CD14-positive monocyte (primary cell): ENCODE measurements at places on chromosomes 16 and 17.
A peak's percentile ranks its signal among the peaks of the same experiment; 100 is the strongest.

DNA sequence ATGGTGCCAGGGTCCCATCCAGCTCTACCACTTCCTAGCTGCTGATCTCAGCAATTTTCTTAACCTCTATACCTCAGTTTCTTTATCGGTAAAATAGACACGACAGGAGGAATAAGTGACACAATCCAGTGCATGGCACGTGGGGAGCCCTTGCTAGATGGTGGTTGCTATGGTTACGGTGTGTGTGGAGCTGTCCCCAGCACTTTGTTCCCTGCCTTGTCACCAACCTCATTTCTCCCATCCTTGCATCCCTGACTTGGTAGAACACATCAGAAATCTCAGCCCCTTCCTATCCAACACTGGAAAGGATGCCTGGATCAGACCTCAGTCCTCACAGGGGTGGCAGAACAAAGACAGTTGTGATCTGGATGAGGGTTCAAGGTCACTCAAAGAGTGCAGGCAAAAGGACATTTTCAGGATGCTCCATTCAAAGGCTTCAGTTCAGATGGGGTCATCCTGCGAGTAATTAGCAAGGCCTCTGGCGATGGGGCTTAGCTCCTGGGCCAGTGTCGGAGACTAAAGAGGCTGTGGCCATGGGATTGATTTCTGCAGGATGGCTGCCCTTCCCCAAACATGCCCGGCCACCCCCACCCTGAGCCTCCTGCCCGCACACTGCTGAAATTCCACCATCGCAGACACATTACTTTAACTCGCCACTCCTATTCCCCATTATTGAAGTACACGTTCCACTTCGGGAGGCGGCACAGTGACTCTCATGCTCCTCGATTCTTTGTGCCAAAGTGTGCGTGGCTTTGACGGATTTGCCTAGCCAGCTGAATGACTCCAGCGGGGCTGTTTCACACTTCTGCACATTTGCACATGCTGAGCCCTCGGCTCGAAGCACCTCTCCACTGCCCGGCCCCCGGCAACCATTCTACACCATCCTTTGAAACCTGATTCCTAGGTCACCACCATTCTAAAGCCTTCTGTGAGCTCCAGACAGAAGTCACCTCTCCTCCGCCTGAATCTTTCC, 40.3 kb downstream of the WNT3 start:
- H3K27me3 ChIP-seq, result peaks cover 22% of the 10 kb centered on the region
- H3K4me3 ChIP-seq, result no peak overlapping the region
- no peaks in the 10 kb centered on the region for H3K36me3 ChIP-seq
- DNase-seq, result no peak
- no peak overlapping the region for H3K27ac ChIP-seq

DNA sequence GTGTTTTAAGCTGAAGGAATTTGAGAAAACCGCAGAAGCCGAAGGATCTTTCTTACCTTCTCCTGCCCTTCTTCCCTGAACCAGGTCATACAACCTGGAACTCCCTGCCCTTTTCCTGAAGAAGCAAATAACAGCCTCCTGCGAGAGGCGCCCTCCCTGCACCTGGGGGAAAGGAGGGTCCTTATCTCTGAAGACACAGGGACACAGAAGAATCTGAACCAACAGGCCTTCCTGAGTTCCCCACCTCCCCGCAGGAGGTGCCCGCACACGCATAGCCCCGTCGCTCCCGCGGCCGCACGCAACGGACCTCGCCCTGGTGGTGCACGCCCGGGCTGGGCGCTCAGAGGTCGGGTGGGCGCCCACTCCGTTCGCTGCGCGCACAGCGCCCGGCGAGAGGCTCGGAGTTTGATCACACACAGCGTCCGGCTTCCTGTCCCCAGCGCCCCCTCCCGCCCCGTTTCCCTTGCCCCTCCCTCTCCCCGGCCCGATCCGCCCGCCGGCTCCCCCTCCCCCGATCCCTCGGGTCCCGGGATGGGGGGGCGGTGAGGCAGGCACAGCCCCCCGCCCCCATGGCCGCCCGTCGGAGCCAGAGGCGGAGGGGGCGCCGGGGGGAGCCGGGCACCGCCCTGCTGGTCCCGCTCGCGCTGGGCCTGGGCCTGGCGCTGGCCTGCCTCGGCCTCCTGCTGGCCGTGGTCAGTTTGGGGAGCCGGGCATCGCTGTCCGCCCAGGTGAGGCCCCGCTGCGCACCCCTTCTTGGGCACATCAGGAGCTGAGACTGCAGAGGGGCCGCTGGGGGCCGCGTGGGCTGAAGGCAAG, at the start of gene TNFSF12:
Gene TNFSF12 (plus strand): TSS at position 474 of the 816 bp plus-strand sequence. CDS start 96 bp downstream, at position 570.
- H3K27me3 ChIP-seq, result no peaks in the 10 kb centered on the region
- H3K36me3 ChIP-seq, result no peaks in the 10 kb centered on the region
- DNase-seq, result peak; percentile 37
- no peak within 1 kb of the TSS for H3K27ac ChIP-seq
- H3K4me3 ChIP-seq, result peak within 1 kb of the TSS; percentile 63
- H3K4me1 ChIP-seq, result peaks cover 52% of the 10 kb centered on the region

GRCh38 chr16:1762196-1762878, 9.0 kb downstream of the NME3 start:
- H3K36me3 ChIP-seq, result peaks cover 95% of the 10 kb centered on the region
- H3K27ac ChIP-seq, result no peak overlapping the region
- H3K4me3 ChIP-seq, result no peak overlapping the region
- DNase-seq, result no peak

- H3K36me3 ChIP-seq, result no peaks in the 10 kb centered on the region
- H3K27ac ChIP-seq, result no peak overlapping the region
- no peak overlapping the region for H3K4me3 ChIP-seq
- H3K4me1 ChIP-seq, result no peaks in the 10 kb centered on the region
- no peak for DNase-seq
These were observed 235.7 kb downstream of the PMP22 start for GRCh38 chr17:15029469-15029868.

GRCh38 chr16:78630102-78630501, 530.6 kb downstream of the WWOX start:
- no peaks in the 10 kb centered on the region for H3K36me3 ChIP-seq
- H3K4me1 ChIP-seq, result no peaks in the 10 kb centered on the region
- H3K4me3 ChIP-seq, result no peak overlapping the region
- DNase-seq, result no peak
- no peaks in the 10 kb centered on the region for H3K27me3 ChIP-seq

DNA sequence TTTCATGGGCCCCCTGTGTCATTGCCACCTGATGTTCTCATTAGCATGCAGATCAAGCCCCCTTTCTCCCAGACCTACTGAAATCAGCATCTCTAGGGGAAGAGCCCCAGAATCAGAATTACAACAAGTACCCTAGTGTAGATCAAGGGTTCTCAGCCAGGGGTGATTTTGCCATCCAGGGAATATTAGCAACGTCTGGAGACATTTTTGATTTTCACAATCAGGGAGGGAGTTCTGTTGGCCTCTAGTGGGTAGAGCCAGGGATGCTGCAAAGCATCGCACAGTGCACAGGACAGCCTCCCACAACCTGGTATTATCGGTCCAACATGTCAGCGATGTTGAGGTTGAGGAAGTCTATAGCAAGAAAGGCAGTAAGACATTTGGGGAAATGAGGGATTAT, 7.3 kb downstream of the AMZ2 start:
- H3K27me3 ChIP-seq, result peaks cover 6% of the 10 kb centered on the region
- no peak for DNase-seq

- no peak overlapping the region for H3K4me3 ChIP-seq
- H3K4me1 ChIP-seq, result no peaks in the 10 kb centered on the region
- peaks cover 2% of the 10 kb centered on the region for H3K27me3 ChIP-seq
- DNase-seq, result no peak
- no peaks in the 10 kb centered on the region for H3K36me3 ChIP-seq
These were observed 37.2 kb upstream of the HOXB9 start for GRCh38 chr17:48663134-48663924.

DNA sequence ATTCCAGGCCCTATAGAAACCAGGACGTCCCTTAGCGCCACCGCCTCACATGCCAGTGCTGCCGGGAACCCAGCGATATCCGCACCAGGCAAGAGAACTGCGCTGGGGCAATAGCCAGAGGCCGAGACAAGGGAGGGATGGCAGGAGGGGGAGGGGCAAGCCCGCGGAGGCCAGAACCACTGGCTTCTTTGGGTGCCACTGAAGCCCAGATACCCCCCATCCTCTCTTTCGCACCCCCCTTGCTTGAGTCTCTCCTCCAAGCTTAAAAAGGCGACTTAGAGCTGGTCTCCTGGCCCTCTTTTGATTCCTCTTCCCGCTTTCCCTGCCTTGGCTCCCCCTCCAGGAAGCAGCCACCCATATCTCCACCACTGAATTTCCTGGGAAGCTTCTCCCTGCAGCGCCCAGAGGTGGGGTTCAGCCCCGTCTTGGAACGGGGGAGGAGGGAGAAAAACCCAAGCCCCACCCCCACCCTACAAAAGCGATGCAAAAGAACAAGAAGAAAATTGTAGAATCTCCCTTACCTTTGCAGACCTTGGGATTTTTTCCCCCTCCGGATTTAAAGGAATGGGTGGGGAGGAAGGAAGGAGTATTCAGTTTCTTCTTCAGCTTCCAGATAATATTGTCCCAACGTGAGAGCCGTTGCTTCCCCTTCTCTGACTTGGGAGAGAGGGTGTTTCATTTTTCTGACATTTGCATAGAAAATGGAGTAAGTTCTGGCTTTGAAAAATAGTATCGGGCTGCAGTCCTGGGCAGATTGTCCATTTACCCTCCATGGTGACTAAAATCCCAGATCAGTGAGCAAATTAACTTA, 622 bp downstream of the HOXB6 start:
- H3K4me1 ChIP-seq, result no peaks in the 10 kb centered on the region
- H3K27me3 ChIP-seq, result peaks cover 66% of the 10 kb centered on the region
- no peak overlapping the region for H3K4me3 ChIP-seq
- H3K36me3 ChIP-seq, result no peaks in the 10 kb centered on the region

DNA sequence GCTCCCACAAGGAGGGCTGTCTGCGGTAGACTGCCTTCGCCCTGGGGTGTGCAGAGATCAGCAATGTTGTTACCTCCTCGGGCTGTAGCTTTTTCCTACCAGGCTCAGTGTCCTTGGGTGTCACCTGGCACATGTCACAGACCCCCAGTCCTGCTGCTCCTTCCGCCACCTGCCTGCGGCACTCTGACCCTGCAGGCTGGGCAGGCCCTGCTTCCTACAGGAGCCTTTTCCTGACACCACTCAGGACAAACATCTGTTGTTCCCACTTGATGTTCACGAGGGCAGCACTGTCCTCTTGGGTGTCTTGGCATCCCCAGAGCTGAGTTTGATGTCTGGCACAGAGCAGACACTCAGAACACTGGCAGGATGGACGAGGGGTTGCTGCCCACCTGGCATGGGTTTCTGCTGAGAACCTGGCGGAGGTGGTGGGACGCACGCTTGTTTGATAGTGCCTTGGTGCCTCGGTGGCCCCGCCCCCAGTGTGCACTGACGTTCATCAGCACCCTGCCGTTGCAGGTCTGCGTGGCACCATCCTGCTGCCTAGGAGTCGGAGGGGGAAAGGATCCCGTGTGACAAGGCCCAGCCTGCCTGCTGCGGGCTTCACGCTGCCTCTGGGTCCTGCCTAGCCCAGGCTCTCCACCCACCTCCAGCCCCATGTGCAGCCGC, 26.7 kb upstream of the NUDT16L1 start:
- peaks cover 57% of the 10 kb centered on the region for H3K36me3 ChIP-seq
- H3K4me1 ChIP-seq, result peaks cover 45% of the 10 kb centered on the region
- H3K27me3 ChIP-seq, result no peaks in the 10 kb centered on the region
- H3K27ac ChIP-seq, result no peak overlapping the region
- no peak overlapping the region for H3K4me3 ChIP-seq
- no peak for DNase-seq

DNA sequence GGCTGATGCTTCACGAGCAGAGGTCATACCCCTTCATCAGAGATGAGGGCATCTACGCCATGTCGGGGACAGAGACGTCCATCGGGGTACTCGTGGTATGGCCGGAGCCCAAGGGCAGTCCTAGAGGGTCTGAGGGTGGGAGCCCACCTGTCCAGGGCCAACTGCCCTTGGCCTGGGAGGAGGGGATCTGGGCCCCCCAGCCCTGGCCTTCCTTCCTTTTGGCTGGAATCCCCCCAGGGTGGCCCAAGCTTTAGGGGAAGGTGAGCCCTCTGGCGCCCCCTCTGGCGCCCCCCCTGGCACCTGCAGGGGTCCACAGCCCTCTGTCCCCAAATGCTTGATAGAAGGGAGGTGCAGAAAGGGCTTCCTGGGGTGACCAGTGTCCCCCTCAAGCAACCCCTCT, 69.3 kb downstream of the SCNN1B start:
- no peak overlapping the region for H3K27ac ChIP-seq
- no peaks in the 10 kb centered on the region for H3K4me1 ChIP-seq
- no peaks in the 10 kb centered on the region for H3K27me3 ChIP-seq
- no peaks in the 10 kb centered on the region for H3K36me3 ChIP-seq
- DNase-seq, result no peak

GRCh38 chr17:72996791-72997190, 95.7 kb downstream of the SLC39A11 start:
- H3K4me1 ChIP-seq, result no peaks in the 10 kb centered on the region
- no peak for DNase-seq
- no peak overlapping the region for H3K4me3 ChIP-seq
- no peaks in the 10 kb centered on the region for H3K27me3 ChIP-seq
- H3K27ac ChIP-seq, result no peak overlapping the region

DNA sequence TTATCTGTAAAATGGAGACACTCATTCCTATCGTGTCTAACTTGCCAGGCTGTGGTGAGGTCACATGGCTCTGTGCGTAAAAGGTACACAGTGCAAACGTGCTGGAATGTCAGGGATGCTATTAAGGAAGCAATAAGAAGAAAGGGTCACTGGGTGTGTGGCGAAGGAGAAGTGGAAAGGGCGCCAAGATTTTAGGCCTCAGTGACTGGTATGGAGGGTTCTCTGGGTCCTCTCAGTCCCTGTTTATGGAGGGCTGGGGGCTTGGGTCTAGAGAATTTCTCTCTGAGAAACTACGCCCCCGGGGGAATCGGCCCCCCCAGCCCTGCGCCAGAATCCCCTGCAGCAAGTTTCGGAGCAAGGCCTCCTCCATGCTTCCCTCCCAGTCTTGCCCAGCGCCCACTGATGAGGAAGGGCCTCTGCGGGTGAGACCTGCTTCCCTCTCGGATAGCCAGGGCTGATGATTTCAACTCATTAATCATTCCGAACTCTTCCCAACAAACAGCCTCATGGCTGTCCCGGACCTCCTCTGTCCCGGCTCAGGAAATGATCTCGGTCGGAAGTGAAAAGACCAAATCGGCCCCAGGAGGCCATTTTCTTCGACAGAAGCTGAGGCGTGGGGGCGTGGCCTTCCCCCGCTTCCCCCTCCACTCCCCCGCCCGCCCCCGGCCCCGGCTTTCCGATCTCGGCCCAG, 1.2 kb upstream of the HEXIM1 start:
- peak; percentile 66 for DNase-seq
- peaks cover 56% of the 10 kb centered on the region for H3K4me1 ChIP-seq
- no peaks in the 10 kb centered on the region for H3K27me3 ChIP-seq

- no peak for DNase-seq
- H3K27ac ChIP-seq, result no peak overlapping the region
- H3K4me3 ChIP-seq, result no peak overlapping the region
- no peaks in the 10 kb centered on the region for H3K4me1 ChIP-seq
- peaks cover 33% of the 10 kb centered on the region for H3K27me3 ChIP-seq
These were observed 70.5 kb downstream of the RBBP6 start for GRCh38 chr16:24609740-24610415.

DNA sequence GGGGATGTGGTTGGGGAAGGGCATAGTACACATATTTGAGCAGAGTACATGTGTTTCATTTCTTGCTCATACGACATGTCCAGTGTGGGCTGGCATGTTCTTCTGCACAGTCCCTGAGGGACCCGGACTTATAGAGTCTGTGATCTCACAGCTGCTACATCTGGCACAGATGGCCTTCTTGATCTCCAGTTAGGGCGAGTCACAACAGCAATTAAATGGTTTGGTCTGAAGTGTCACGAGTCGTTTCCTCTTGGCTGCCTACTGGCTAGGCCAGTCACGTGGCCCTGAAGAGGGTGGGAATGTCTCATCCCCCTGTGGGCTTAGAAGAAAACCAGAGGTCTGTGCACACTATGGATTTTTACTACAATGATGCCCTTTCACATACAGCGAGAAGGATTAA, 443.6 kb downstream of the WWOX start:
- H3K4me3 ChIP-seq, result no peak overlapping the region
- no peak for DNase-seq
- H3K27me3 ChIP-seq, result no peaks in the 10 kb centered on the region
- no peak overlapping the region for H3K27ac ChIP-seq
